ENCODE measurements at places on chromosomes 5 and 9.

DNA sequence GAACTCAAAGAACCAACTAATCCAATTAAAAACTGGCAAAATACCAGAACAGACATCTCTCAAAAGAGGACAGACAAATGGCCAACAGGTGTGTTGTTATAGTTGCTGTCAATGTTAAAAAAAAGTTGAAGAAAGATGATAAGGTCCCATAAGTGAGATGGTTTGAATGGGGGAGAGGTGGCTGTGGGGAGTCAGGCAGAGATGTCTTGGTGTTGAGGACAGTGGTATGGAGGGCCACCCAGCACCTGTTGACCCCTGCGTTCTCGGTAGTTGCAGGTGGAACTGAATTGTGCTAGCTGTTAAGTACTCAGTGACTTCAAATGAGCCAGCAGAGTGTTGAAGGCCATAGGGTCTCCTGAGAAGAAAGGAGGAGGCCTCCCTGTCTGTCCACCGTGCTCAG, 55.9 kb upstream of the PITX1 start:
- no peak for DNase-seq

- DNase-seq = peak; percentile 41
Measured at GRCh38 chr5:60687927-60688720, 11.8 kb downstream of the DEPDC1B start.

- DNase-seq = no peak
Measured at GRCh38 chr5:95181644-95182043, 103.2 kb downstream of the MCTP1 start.

- no peak for DNase-seq
Measured at GRCh38 chr5:127887282-127887681, 184.1 kb downstream of the CCDC192 start.

GRCh38 chr9:7984203-7984602, 184.6 kb upstream of the DMAC1 start:
- DNase-seq = no peak

GRCh38 chr9:2375114-2375513, 246.5 kb upstream of the VLDLR start:
- no peak for DNase-seq

DNA sequence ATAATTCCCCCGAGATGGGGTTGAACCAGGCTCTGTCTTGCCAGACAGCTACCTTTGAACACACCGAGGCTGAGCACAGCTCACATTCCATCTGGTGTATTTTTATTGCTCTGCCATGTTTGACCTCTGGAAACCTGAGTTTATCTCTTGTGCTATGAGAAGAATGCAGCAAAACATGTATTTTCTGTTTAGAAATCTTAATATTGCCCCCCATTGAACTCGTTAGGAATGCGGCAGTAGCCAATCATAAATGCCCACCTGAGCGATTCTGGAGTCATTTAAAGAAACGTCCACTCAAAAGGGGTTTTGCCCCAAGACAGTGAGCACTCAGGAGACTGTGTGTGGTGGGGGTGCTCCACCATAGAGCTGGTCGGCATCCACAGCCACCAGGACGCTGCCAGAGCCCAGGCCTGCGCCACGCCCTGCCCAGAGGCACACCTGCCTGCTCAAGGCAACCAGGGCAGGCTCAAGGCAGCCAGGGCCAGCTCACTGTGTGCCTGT, 26.9 kb downstream of the FGD3 start:
- DNase-seq = no peak

- DNase-seq = no peak
Measured at GRCh38 chr5:168683247-168683926, 104.2 kb upstream of the PANK3 start.

- no peak for DNase-seq
Measured at GRCh38 chr9:129367287-129367686, 189.2 kb upstream of the IER5L start.

DNA sequence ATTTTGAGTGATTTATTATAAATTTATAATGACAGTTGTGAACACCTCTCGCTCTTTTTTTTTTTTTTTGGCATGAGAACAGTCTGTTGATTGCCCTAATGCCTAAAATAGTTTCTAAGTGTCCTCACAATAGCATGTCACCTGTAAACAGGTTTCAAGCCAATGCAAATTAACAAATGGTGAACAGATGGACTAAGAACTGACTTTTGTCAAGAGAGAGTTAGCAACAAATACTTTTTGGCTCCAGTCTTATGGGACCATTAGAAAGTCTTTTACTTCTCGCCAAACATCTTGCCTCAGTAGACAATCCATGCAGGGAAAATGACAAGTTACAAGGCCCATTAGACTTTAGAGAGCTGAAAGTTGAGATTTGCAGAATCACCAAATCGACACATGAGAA, 67.8 kb downstream of the MED27 start:
- DNase-seq = no peak

- DNase-seq = no peak
Measured at GRCh38 chr5:52725808-52726207, 61.9 kb upstream of the ITGA1 start.

- DNase-seq = no peak
Measured at GRCh38 chr9:79222483-79222882, 349.3 kb upstream of the TLE4 start.

DNA sequence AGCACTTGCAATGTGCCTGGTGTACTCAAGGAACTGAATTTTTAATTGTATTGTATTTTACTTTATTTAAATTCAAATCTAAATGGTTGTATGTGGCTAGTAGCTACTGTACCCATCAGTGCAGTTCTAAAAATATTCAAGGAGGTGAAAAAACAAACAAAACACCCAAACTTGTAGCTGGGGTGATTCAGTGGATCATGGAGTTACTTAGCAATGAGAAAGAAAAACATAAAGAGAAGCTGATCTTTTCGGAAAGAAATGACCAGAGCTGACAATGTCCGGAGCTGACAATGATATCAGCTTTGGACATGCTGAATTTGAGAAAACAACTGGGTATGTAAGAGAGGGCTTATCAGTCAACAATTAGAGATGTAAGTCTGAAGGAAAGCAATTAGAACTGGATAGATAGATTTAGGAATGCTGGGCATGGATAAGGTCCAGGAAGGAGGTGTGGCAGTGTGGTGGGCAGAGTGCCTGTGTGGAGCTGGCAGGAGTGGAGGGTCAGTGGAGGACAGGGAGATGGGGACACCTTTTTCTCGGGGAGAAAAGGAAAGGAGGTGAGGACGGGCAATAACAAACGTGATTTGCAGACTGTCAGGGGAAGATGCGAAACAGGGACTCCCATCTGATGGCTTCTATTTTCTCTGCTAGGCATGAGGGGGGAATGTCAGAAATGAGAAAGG, 113.2 kb downstream of the DCP2 start:
- DNase-seq = no peak

DNA sequence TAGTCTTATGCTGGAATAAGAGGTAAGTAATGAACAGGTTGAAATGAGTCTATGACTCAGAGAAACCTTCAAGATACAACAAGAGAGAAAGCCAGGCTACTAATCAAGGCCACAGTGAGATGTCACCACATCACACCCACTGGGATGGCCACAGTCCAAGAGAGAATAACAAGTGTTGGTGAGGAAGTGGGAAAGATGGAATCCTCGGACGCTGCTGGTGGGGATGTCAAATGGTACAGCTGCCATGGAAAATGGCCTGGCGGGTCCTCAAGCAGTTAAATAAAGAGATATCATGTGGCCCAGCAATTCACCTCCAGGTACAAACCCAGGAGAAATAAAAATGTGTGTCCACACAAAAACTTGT, 41.9 kb upstream of the NEURL1B start:
- no peak for DNase-seq

DNA sequence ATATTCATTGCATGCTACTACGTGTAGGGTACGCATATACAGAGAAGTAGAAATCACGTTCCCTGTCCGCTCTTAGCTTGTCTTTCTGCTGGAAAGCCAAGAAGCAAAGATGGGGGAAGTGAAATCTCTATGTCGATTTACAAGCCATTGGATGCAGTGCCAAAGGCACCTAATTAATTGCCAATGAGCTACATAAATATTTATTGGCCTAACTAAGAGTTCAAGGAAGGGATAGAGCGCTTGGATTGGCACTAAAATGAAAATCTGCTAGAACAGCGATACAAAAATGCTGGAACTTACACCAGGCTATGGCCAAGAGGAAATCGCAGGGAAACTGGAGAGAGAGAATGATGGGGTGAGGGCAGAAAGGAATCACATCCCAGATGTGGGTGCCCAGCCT, 10.8 kb downstream of the SMIM23 start:
- no peak for DNase-seq

DNA sequence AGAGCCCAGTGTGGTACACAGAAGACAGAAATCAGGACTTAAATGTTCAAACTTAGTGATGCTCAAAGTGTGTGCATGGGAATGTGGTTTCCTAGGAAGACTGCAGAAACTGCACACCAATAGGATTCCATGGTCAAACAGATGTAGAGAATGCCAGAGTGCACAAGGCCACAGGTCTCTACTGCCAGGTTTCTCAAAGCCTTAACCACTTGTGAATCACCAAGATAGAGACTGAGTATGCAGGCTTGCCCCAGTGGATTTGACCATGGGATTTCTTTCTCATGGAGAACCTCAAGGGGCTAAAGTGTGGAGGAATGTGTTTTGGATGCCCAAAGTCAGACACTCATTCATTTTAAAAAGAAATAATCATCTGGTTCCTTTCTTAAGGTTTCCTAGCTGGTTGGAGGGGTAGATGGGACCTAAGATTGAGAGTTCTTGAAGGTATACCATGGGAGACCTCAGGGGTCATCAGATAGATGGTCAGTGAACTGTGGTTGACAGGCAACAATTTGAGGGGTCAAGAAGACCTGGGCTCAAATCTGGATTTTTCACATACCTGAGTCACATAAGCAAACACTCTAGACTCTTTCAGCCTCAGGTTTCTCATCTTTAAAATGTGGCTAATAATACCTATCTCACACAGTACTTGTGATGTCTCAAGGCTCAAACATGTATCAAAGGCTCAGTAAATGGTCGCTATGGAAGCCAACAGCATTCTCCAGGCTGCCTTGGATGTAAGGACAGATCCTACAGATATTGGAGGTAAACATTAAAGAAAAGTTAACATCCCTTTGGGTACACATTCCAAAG, 81.1 kb downstream of the BOD1 start:
- DNase-seq = no peak

DNA sequence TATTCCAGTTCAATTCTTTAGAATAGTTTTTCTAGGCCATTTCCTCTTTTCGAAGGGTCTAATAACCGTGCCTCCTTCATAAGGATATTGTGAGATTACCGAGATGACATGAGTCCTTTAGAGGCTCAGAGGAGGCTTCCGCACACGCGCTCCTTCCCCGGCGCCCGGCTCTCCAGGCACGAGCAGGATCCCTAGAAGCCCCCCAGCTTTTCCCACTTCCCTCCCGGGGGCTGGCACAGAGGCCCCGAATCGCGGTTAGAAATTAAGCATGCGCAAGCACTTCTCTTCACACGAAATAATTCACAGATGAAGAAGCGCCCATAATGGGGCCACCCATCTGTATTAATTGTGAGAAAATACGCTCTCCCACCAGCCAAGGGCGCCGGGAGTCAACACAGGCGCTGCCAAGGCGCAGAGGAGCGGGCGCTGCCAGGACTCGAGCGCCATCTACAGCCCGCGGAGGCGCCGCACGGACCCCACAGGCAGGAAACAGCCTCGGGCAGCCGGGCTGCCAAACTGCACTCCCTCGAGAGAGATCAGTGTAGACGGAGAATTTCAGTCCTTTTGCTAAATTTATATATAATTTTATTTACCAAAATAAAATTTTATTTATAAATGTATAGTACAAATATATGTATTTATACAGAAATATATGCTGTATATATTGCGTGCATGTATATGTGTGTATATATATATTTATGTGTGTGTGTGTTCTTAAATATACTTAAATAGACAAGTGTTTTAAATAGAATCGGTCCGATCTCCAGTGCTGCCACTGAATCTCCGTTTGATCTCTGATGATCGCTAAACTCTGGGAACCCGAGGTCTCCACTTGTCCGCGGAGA, 258.1 kb upstream of the NFIL3 start:
- peak; percentile 63 for DNase-seq

DNA sequence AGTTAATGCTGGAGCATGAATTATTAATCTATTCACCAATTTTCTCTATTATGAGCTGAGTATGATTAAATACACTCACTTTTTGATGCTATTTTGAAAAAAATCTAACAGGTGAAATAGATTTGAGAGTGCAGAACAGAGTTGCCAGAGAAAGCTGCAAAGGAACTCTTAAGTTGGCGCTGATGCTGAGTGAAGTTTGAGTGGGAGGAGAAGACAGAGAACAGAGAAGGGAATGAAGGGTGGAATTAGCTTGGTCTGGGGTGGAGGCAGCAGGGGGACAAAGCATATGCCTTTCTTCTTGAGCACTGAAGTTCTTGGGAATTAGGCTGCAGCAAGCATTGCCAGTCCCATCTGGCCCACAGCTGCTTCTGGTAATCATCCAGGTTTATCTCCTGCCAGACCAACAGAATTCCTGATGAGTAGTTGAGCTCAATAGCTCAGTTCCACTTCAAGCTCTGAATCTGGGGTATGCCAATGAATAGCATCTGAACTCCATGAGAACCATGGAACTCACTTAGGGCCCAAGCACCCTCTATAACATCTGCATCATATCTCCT, 290.1 kb downstream of the HINT1 start:
- DNase-seq = no peak

DNA sequence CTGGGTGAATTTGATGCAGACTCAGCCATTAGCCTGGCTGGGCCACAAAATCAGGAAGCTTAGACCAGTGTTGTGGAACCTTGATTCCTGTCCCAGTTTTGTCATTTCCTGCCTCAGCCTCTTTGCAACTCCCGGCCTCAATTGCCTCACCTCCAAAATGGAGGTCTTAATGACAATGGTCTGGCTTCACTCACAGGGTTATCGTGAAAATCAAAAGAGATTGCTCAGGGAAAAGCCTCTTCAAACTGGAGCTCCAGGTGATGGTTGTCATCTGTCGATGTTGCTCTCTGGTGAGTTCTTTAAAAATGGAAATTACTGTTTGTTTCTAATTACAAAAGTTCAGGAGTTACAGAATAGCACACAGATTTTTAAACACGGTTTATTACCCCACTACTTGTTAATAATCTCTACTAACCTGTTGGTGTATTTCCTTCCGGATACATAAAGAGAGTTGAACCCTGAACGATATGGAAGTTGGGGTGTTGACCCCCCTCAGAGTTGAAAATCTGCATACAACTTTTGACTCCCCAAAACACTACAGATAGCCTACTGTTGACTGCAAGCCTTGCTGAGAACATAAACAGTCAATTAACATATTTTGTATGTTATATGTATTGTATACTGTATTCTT, 109.9 kb upstream of the CPEB4 start:
- no peak for DNase-seq

DNA sequence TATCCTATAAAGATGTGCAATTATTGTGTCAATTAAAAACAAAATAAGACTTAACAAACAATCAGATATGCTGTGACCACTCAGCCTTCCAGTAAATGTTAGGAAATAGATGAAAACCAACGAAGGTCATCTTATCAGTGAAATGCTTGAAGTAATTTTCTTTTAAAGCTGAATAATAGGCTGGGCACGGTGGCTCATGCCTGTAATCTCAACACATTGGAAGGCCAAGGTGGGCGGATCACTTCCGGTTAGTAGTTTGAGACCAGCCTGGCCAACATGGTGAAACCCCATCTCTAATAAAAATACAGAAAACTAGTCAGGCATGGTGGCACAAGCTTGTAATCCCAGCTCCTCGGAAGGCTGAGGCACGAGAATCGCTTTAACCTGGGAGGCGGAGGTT, 31.2 kb downstream of the NLN start:
- DNase-seq = no peak
